ENCODE measurements at places on chromosomes 4 and X. TPM values are rescaled to one million over a fixed set of nuclear protein-coding genes. Genes with fewer than 3 reads are reported as not detected.

- no peak for DNase-seq
Observed at GRCh38 chrX:153974003-153974725, 1.6 kb downstream of the TMEM187 start.

The GPR50 gene
- not detected for polyA plus RNA-seq

DNA sequence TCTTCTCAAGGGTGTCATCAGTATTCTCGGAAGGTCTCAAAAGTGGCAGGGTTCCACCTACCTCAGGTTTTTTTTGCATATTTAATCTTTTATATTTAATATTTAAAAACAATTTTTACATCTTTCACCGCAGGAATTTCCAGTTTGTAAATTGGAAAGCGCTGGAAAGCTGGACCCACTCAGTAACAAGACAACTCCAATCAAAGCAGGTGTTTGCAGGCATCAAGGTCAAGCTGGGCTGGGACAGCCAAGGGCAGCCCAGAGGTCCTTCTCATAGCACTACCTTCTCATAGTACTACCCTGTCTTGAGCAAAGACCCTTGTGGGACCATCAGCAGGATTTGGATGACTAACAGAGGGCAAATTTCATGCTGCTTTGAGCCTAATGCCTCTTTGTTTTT, 160.1 kb downstream of the TET2 start:
- no peak for DNase-seq

DNA sequence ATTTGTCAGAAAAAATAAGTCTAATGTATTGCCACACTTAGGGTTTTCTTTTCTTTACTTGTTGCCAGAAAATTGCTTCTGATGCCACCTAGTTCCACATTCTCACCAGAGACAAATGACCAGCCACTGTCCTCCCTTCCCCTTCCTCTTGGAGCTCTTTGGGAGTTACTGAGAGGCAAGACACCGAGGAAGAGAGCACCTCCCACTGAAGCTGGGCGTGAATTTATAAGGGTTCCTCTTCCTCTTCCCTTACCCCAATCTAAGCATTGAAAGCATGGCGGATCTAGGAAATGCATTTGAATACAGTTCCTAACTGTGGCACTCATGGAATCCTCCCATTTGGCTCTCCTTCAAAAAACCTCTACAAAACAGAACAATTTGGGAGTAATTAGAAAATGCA, 30.0 kb downstream of the ANXA3 start:
- DNase-seq, result no peak

DNA sequence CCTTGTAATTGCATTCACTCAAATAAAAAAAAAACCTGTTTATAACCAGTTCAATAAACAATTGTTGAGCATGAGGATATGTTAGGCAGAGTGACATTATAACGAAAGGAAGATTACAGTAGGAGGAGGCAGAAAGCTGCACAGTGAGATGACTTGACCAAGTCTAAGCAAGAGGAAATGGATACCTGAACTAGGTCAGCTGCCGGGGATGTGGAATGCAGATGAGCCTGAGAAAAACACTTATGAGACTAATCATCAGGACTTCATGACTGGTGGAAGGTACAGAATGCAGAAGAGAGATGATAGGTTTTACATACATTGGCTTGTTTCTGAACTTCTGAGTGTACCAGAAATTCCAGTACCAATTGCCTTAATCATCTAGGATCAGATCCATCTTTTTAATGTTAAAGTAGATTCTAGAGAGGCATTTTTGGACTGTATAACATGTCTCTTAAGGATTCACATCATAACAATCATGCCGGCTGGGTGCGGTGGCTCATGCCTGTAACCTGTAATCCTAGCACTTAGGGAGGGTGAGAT, 208.1 kb upstream of the PPP3CA start:
- no peak for DNase-seq

- DNase-seq, result no peak
Observed at GRCh38 chrX:40474205-40474626, 106.6 kb upstream of the ATP6AP2 start.

The NCAPG gene
- polyA plus RNA-seq, result not detected
